ENCODE measurements at places on chromosomes 3 and 15.

DNA sequence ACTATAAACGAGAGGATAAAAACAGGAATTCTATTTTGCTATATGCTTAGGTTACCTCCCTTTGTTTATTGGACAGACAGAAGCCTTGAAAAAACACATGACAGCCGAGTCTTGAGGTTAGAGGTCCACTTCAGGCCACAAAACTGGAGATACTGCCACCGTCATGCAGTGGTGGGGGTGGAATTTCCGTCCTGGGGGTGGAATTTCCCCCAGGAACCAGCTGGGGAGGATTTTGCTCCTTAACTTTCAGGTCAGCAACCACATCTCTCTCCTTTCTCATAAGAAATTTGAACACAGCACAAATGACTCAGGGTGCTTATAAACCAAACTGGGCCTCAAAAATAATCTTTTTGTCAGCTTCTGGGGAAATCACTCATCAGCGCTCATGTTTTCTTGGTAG is 545.8 kb upstream of the ADAMTS9 start:
- no peak for DNase-seq

DNA sequence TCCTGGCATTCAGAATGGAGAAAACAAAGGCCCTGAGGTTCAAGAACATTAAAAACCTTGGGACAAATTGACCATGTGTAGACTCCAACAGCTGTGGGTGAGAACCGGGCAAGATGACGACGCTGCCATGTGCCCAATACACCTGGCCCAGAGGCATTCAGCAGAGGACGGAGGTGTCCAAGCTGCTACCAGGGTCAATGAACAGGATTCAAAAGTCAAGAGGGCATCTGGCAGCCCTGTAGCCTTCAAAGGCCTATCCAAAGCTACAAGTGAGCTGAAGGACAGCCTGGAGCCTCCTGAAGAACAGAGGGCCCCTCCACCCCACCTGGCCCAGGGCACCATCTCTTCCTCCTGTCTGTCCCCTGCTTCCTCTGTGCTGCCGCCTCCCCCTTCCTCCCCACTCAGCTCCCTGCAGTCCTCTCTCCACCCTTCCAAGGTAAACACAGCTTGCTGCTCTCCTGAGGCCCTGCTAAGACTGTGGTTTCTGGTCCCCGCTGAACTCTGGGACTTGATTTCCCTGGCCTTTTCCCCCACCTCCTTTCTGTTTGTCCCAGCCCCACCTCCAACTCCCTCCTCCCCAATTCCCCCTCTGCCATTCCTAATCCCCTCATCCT is 57.5 kb downstream of the HMCES start:
- no peak for DNase-seq

DNA sequence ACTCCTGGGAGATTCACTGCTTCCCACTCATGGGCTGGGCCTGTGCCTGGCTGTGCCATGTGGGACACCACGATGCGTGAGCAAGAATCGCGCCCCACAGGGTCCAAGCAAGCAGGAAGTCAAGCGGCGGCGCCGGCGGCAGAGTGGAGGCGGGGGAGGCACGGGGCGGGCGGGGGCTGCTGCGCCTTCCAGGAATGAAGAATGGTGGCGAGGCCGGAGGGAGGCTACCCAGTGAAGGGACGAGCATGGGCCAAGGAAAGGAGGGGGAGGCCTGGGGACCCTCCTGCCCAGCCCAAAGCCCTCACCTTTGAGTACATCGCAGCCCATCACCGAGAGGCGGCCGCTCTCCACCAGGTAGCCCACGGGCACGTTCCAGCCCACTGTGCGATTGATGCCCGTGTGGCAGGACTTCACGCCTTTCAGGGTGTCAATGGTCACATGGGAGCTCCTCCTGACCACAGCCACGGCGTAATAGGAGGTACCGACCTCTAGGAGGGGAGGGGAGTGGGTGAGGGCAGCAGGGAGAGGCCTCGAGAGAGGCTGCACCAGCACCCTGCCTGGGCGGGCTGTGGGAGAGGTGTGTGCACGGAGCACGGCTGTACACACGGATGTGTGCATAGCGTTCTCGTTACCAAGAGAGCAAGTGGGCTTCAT is 5.5 kb downstream of the MELTF start:
- DNase-seq: no peak

- no peak for DNase-seq
Measured at GRCh38 chr15:89947385-89947784, 34.6 kb upstream of the ARPIN start.

DNA sequence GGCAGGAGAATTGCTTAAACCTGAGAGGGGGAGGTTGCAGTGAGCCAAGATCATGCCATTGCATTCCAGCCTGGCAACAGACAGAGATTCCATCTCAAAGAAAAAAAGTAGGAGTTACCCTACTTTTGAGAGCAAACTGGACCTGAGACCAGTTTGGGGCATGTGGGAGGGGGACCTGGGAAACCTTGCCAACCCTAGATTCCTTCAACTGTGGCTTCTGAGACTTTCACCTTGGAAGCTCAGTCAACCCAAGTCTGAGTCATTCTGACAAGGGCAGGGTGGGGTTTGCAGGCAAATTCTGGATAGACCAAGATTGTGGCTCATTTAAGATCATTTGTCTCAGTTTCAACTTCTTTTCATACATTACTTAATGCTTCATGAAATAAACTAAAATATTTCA is 23.8 kb upstream of the SIAH2 start:
- no peak for DNase-seq
